ENCODE measurements at places on chromosomes 12 and 14. TPM values are rescaled to one million over a fixed set of nuclear protein-coding genes. Genes with fewer than 3 reads are reported as not detected.

PRKCH gene
- total RNA-seq: 58.6 TPM

RXYLT1 gene
- total RNA-seq: 80.3 TPM

OR4N2 gene
- total RNA-seq: not detected

SPIC gene
- not detected for total RNA-seq

DNA sequence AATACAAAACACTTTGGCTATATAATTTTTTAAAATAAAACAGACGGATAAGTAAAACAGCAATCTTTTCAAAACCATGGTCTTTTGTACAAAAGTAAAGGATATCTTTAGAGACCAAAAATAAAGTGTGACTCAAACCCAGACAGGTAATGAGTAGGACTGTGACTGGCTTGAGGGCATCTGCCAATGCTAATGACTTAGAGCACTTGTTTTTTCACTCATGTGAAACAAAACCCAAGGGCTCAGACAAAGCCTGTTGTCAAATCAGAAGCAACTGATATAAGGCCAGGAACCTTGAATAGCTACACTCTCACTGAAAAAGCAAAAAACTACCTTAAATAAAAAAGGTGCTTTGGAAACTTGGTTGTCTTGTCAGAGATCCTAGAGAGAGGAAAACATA is 357.4 kb downstream of the TMEM117 start:
- no peak for DNase-seq

DNA sequence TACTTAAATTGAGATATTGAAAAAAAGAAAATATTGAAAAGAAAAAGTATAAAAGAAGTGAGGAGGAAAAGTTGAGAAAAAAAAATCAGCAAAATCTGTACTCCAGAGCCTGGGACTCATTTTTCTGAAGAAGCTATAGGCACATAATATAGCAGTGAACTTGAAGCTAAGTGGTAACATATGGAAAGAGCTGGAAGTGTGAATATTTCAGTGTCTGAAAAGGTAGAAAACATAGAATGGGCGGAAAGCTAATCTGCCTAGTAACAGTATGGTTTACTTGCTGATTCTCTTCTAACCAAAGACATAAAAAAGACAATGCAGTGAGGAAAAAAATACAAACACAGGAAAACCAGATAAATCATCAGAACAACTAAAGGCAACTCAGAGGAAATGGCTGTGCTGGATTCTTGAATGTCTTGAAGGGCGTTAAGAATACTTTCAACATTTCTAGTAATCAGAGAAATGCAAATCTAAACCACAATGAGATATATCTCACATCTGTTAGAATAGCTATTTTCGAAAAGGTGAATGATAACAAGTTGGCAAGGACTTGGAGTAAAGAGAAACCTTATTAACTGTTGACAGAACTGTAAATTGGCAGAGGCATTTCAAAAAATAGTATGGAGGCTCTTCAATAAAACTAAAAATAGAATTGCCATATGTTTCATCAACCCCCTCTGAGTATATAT is 784.6 kb downstream of the LRFN5 start:
- no peak for DNase-seq

- DNase-seq: no peak
Observed at GRCh38 chr12:90841336-90841735, 113.6 kb downstream of the CCER1 start.

GRCh38 chr14:104163541-104163940 is 25.2 kb downstream of the KIF26A start:
- DNase-seq: no peak

DNA sequence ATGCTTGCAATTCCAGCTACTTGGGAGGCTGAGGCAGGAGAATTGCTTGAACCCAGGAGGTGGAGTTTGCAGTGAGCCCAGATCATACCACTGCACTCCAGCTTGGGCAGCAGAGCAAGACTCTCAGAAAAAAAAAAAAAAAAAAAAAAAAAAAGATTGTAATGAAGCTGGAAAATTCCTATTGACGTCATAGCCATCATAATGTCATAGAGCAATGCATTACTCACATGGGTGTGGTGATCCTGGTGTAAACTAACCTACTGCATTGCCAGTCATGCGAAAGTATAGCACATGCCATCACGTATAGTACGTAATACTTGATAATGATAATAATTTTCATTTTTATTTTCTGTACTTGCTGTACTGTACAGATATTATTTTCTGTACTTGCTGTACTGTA is 42.7 kb upstream of the NID2 start:
- DNase-seq: no peak

- no peak for DNase-seq
Observed at GRCh38 chr14:70139384-70139783, 49.4 kb downstream of the SLC8A3 start.

GRCh38 chr14:100623961-100624360 is 36.7 kb upstream of the BEGAIN start:
- DNase-seq: no peak

Data from SK-MEL-5 (cell line).